ENCODE measurements at places on chromosomes 3 and 15. TPM values are rescaled to one million over a fixed set of nuclear protein-coding genes. Genes with fewer than 3 reads are reported as not detected.

DNA sequence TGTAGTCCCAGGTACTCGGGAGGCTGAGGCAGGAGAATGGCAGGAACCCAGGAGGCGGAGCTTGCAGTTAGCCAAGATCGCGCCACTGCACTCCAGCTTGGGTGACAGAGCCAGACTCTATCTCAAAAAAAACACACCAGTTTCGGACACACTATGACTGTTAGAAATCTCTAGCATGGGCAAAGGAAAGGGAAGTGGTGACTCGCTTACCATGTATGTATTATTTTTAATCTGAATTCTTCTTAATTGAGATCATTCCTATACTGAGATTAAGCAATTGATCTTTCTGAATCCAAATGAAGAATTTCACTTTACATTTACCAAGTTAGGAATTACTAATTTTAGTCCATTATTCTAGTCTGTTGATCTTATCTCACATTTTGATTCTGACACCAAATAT is 459.2 kb upstream of the ALCAM start:
- no peaks in the 10 kb centered on the region for H3K36me3 ChIP-seq
- no peaks in the 10 kb centered on the region for H3K27me3 ChIP-seq
- peaks cover 5% of the 10 kb centered on the region for H3K4me1 ChIP-seq
- no peak overlapping the region for H3K4me3 ChIP-seq
- peak; percentile 90 for DNase-seq

DNA sequence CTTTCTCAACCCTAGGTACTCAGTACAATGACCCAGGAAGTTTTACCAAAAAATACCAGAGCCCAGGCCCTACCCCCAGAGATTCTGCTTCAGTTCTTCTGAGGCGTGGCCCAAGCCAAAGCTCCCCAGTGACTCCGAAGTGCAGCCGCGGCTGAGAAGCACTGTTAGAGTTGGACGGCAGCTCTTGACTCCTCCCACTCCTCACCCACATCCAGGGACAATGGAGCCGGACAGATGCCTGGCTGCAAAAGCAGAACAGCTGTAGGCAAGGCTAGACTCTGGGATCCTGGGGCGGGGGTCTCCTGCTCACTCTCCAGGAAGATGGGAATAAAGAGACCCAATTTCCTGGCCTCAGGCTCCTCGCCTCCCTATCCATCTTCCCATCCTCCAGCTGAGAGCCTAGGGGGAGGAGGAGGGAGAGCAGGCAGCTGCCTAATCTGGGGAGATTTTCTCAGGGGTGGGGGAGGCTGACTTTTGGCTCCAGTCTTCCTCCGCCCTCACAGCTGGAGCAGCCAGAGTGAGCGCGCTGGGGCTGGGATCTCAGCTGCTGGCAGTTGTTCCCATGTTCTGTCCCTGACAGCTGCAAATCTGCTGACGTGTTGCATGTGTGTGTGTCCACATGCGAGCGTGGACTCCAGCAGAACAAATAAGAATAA is 223.8 kb downstream of the OPA1 start:
- no peak overlapping the region for H3K27ac ChIP-seq
- no peaks in the 10 kb centered on the region for H3K4me1 ChIP-seq
- H3K4me3 ChIP-seq = no peak overlapping the region
- no peaks in the 10 kb centered on the region for H3K36me3 ChIP-seq

DNA sequence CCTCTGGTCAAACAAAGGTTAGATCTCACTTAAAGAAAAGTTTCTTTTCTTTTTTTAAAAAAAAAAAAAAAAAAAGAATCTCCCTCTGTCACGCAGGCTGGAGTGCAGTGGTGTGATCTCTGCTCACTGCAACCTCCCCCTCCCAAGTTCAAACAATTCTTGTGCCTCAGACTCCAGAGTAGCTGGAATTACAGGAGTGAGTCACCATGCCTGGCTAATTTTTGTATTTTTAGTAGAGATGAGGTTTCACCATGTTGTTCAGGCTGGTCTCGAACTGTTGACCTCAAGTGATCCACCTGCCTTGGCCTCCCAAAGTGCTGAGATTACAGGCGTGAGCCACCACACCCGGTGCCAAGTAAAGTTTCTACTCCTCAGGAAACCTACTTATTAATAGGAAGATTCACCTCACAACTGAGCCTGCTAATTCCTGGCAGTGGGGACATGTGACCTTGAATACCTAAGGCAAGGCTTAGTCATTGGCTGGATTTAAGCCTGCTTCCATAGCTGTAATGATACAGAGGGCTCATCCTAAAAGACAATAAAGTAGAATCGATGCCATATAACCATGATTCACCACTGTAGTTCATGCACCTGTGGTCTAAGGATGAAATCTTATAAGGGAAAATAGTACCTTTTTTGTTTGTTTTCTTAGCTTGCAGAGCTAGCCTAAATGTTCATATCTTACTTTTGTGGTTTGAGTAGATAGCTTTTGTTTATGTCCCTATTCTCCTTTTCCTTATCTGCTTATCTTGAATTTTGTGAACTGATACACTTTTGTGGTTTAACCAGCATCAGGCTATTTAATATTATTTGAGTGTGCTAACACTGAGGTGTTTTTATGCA is 24.8 kb upstream of the RBMS3 start:
- peak; percentile 76 for DNase-seq
- no peak overlapping the region for H3K4me3 ChIP-seq

DNA sequence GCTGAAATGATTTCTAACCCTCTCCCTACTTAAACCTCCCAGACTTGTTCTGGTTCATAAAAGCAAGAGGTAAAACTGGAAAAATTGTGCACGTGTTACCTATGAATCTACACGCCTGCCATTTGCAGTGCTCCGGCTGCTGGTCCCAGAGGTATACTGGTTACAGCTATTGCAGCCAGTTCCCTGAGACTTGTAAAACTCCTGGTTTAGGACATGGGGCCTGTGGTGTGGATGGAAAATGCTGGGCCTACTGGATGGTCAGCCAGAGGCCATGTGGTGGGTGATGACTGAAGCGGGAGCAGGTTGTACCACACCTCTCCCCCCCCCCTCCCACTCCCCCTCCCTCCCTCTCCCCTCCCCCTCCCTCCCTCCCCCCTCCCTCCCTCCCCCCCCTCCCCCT is 45.0 kb downstream of the SENP2 start:
- no peak overlapping the region for H3K27ac ChIP-seq
- peaks cover 5% of the 10 kb centered on the region for H3K36me3 ChIP-seq

DNA sequence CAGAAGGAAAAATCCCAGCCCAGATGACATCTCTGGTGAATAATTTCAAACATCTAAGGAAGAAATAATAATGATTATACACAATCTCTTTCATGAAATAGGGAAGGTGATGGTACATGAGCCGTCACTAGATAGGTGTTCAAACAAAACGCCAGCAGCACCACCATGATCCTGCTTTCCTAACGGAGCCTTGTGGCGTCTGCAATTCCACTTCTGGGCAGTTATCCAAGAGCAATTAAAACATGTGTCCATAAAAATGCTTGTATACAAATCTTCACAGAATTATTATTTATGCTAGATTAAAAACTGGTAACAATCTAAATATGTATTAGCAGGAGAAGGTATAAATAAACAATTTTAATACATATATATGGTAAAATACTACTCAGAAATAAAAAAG is 33.7 kb downstream of the RTP4 start:
- H3K36me3 ChIP-seq = no peaks in the 10 kb centered on the region
- H3K27ac ChIP-seq = no peak overlapping the region
- no peak for DNase-seq
- no peak overlapping the region for H3K4me3 ChIP-seq
- peaks cover 3% of the 10 kb centered on the region for H3K4me1 ChIP-seq

- no peak overlapping the region for H3K27ac ChIP-seq
- H3K36me3 ChIP-seq = no peaks in the 10 kb centered on the region
Observed at GRCh38 chr3:7306901-7307300, 446.0 kb downstream of the GRM7 start.

GRCh38 chr3:13037458-13038117 is 35.6 kb downstream of the IQSEC1 start:
- no peaks in the 10 kb centered on the region for H3K36me3 ChIP-seq
- H3K27me3 ChIP-seq = peaks cover 64% of the 10 kb centered on the region
- H3K4me1 ChIP-seq = no peaks in the 10 kb centered on the region
- no peak overlapping the region for H3K27ac ChIP-seq

DNA sequence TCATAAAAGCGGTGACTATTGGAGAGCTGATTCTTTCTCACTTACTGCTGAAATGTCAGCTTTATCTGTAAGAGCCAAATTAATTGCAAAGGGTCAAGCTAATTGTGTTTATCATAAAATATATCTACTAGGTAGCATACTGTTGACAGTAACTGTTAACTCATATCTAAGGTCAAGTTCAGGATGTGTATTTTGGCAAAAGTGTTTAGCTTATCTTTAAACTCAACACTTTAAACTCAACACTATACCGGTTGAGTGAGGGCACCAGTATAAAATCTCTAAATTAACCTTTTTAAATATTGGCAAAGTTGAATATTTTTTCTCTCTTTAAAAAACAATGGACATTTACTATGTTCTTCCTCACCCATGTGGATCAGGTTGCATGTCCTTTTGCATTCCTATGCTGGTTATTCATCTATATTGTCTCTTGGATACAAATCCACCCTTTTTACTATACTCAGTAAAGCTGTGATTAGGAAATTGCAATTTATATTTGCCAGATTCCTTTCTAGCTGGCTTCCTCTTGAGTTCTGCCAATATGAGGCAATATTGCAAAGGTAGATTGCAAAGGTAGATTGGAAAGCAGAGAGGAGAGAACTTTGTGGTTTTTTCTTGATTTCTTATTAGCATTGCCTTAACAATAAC is 344.6 kb upstream of the DCBLD2 start:
- peaks cover 3% of the 10 kb centered on the region for H3K4me1 ChIP-seq
- H3K27ac ChIP-seq = no peak overlapping the region
- no peaks in the 10 kb centered on the region for H3K36me3 ChIP-seq
- no peak overlapping the region for H3K4me3 ChIP-seq
- peak; percentile 38 for DNase-seq

GRCh38 chr3:143269741-143270140 is 150.2 kb downstream of the CHST2 start:
- H3K4me1 ChIP-seq = no peaks in the 10 kb centered on the region
- no peaks in the 10 kb centered on the region for H3K36me3 ChIP-seq
- DNase-seq = no peak

Gene MESP2
- 0.28 TPM for total RNA-seq

Gene DNAH12
- under 0.01 TPM for total RNA-seq

Gene CCDC66
- 12.2 TPM for total RNA-seq

Gene FAM81A
- total RNA-seq = not detected

Data from IMR-90 (cell line).